ENCODE measurements at places on chromosomes 13 and 19.

GRCh38 chr13:55571237-55571867 lies 1569.4 kb upstream of the PRR20A start:
- DNase-seq: no peak

DNA sequence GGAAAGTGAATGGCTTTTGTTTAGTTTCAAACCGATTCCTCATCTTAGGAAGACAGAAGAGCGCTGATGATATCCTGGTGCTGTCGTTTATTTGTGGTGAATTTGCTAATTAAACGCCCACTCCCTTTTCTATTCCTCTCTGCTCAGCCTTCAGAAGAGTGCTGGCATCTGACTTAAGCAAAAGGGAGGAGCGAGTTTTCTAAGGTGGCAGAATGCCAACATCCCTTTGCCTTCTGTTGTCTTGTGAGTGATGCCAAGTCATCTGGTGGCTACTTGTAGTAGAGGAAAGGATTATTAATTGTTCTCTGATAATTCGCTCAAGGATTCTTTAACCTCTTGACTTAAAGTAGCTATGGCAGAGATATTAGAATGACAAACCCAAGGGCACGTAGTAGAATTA lies 68.1 kb downstream of the ERCC5 start:
- DNase-seq: no peak

GRCh38 chr13:39506559-39507390 lies 96.2 kb downstream of the LHFPL6 start:
- DNase-seq: no peak

DNA sequence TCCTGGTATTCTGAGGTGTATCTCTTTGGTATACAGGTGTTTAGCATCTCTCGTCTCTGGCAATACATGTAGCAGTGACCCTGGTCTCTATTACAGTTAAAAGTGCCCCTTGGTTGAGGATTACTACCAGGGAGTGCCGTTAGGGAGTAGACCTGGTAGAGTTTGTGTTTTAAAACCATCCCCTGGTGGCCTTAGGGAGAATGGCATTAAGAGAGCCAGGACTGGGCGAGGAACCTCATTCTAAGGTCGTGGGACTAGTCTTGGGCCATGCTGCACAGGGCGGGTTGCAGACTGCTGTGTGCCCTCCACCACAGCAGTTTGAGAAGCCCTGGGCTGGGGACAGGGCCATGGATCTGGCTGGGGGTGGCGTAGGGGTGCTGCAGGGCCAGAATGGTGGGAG lies 35.0 kb downstream of the B3GLCT start:
- no peak for DNase-seq

- no peak for DNase-seq
These were observed 225.1 kb downstream of the EFNB2 start for GRCh38 chr13:106310291-106310865.

DNA sequence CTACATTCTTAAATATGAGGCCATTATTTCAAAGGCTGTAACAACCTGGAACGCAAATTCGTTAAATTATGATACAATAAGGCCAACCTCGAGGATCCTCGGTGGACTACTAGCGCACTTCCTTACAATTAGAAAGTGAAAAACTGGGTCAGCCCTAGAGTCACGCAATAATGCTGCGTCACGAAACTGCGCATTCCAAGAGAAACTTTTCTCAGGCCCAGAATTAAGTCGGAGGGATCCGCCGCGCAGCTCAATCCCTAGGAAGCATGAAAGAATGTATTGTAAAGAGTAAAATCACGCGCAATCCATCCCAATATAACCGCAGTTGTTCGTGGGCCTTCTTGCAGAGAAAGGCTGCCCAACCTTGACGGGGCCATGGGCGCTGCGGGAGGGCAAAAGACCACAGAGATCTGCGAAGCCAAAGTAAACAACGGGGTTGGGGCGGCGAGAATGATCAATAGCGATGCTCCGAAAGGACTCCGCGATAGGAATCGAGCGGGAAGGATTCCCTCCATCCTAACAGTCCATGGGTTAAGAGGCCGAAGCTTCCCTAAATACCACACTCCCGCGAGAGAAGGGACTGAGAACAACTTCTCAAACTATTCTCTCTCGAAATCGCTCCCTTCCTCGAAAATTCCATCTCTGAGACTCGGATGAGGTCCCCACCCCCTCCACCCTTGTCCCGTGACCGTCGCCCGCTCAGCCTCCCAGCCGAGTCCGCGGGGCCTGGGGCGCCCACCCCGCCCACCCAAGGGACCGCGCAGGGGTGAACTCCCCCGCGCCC lies 564 bp downstream of the SPART start:
- peak; percentile 10 for DNase-seq

DNA sequence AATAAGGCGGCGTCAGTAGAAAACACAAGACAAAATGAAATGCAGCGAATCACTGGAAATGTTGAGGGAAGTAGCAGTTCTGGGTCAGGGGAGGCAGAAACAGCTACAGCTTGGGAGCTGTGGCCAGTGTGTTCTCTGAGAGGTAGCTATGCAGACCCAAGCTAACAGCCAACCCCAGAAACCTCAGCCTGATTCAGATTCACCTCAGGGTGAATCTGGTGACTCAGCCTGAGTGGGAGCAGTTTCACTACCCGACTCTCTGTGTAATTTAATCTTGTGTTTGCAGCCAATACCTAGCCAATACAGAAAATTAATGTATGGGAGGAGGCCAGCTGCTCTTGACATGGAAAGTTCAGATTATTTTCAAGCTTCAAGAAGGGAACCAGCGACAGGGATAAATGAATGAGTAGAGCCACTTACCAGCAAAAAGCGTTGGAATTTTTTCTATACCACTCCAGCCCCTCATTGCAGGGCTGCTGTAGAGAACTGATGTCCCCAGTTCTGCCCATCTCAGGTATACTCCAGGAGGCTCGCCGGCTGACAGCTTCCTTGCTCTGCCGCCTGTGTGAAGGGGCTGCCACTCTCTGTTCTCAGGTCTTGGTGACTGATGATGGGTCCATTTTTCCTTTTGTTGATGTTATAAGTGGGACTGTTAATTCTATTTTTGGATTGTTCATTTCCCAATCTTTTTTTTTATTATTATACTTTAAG lies 8.9 kb downstream of the IGFL3 start:
- DNase-seq: no peak

GRCh38 chr13:113119822-113120189 lies 2.8 kb upstream of the F10 start:
- DNase-seq: no peak

DNA sequence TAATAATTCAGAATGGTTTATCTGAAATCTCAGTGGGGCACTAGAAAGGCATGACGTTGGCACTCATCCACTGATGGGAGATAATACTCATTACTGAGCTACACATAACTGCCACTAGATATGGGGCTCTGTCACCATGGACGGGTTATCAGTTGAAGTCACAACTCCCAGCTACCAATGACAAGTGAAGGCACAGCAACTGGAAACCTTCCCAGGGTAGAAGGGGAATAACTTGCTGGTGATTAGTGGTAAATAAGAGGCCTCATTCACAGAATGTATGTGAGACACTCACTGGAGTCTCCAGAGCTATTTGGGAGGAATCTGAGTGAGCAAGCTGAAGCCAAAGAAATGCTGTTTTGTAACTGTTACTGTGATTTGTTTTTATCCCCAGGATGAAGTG lies 249.6 kb downstream of the ENOX1 start:
- DNase-seq: no peak

- DNase-seq: no peak
These were observed 611.4 kb downstream of the PCDH9 start for GRCh38 chr13:66618702-66619101.

- peak; percentile 23 for DNase-seq
These were observed 20.6 kb upstream of the USP29 start for GRCh38 chr19:57099199-57099661.

- no peak for DNase-seq
These were observed 838 bp upstream of the MYADM start for GRCh38 chr19:53866865-53867224.

DNA sequence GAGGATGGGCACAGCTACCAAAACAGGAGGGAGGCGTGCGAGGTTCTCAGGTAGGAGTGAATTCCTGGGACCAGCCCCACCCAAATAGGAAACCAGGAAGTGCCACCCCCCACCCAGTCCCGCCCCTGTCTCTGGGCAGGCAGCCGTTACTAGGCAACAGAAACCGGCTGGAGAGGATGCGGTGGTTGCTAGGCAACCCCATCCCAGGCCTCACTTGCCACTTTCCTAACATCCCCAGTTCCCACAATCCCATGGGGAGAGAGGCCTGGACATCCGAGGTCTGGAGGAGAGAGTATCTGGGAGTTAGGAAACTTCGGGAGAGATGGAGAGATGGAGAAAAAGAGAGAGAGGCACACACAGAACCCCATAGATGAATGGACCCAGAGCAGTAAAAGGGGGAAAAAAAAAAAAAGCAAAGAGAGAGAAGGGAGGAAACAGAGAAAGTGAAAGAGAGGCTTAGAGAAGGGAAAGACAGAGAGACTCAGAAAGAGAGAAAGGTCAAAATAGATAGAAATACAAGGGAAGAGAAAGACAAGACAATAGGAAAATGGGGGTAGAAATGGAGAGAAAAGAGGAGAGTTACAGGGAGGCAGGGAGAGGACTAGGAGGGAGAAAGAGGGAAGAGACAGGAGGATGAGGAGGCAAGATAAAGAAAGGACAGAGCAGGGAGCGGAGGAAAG lies 3.8 kb downstream of the GRIK5 start:
- no peak for DNase-seq

DNA sequence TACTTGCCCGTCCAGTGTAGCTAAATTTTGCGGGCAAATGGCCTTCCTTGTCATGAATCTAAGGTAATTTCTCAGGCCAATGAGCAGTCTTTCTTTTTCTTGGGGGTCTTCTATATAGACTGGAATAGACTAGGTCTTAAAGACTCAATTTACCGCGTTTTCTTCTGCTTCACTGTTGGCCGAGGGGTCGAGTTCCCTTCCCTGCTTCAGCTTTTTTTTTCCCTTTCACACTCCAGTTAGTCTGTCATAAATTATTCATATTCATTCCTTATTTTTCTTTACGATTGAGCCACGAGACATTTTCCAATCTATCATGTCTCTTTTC lies 276 bp downstream of the ALG11 start:
- no peak for DNase-seq

- DNase-seq: no peak
These were observed 20.5 kb upstream of the CYP2S1 start for GRCh38 chr19:41172297-41173164.

DNA sequence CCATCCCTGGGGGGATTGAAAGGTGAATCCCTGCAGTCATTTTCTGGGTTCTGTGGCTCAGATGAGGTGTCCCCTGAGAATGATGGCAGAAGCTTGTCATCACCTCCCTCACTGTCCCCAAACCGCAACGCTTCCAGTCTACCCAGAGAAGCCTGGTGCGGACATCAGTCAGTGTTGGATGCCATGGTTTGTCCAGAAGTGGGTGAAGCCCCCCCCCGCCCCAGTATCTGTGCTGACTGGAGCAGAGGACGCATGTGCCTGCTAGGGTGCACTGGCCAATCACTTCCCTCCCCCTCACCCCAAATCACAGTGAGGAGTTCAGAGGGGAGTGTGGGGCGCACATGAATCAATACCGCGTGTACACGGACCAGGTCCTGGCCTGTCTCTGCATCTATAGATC lies 150.5 kb downstream of the TEX29 start:
- DNase-seq: no peak

DNA sequence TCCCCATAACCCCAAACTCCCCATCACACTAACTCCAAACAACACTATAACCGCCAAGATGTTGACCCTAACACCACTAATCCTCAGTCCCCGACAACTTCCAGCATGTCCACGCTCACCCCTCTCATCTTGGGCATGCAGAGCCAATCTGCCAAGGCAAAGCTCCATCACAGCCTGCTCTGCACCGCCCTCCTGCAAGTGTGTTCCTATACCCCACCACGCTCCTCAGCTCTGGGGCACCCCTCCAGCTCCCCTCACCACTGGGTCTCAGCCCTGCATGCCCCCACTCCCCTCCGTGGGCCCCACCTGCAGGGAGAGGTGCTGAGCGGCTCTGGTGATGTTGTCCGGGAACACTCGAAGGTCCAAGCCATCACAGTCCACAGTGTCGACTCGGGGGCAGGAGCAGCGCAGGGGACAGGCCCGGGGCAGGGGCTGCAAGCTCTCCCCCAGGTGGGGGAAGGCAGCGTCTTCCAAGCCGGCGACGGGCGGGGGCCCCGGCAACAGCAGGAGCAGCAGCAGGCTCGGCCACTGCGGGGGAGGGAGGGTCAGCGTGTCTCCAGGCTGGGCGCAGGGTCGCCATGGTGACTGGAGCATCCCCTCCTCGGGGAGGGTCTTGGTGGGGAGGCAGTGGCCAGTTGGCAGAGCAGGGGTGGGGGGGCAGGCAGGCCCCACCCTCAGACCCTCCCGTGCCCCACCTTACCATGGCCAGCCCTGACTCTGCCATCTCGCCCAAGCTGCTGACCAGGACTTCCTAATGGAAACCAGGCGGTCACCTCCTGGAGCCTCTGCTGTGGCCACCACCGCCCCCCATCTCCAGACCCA lies 527 bp downstream of the PODNL1 start:
- no peak for DNase-seq

GRCh38 chr19:6198896-6199239 lies 63.4 kb downstream of the ACSBG2 start:
- no peak for DNase-seq

DNA sequence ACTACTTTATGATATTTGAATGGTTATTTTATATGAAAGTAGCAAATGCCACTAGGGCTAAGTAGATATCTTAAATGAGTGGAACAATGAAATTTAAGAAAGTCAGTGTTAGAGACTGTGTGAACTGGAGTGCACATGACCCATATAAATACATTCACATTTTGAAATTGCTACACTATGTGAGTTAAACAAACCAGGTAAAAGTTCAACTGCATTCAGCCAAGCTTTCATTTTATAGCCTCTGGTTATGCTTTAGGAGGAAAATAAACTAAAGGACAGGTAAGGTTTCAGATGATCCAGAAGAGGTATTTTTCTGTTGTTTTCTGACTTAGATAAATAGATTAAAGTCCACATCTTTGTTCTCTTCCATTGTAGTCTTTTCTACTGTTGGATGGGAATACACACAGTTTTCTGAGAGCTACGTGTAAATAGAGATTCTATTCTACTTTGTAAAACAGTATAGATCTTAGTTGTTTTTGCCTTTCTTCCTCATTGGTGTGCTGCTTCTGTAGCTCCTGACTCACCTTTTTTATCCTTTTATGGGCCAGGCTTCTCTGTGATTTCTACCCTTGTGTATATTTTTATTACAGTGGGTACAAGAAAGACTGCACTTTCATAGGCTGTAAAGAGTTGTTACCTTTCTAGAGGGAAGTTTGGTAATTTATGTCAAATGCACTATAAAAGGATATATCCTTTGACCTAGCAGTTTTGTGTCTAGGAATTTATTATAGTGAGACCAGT lies 54.6 kb upstream of the KCTD4 start:
- no peak for DNase-seq

GRCh38 chr13:100542826-100543156 lies 45.8 kb downstream of the GGACT start:
- no peak for DNase-seq

GRCh38 chr19:50051964-50052363 lies 26.2 kb downstream of the ZNF473 start:
- no peak for DNase-seq

DNA sequence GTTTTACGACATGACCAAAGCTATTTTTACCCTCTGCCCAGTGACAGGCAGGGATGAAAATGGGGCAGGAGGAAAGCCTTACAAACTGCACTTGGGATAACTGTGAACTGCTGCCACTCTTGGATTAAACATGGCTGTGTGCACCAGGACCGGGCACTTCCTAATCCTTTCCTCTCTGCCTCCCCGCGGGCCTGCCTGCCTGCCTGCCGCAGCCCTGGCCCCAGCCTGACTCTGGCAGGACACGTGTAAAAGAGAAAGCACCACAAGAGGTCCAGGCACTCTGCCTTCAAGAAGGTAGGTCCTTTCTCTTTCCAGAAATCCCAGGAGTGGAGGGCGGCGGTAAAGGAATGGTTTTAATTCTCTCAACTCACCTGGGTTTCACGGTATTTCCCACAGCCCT lies 4.8 kb downstream of the TSHZ3 start:
- DNase-seq: no peak

- DNase-seq: peak; percentile 13
These were observed 5.3 kb upstream of the GPR4 start for GRCh38 chr19:45607071-45608029.
